ENCODE measurements at places on chromosomes 2 and 18.
A peak's percentile ranks its signal among the peaks of the same experiment; 100 is the strongest.

GRCh38 chr2:26068602-26069298 lies 34.9 kb downstream of the RAB10 start:
- DNase-seq, result peak; percentile 61

DNA sequence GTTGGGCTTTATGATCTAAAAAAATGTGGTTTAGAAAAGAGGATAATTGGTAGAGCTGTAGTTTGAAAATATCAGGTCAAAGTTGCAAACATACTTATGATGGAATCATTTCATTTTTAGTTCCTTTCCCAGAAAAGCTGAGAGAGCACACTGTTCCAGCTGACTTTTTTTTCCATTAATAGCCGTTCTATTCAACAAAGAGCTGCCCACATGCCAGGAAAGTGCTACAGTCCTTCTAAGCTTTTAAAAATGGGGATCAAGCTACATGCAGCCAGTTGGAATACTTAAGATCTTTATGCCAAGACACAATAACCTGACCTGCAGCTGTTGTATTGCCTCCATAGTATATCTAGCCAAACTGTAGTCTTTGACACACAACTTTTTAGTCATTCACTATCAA lies 111.5 kb downstream of the GALNT3 start:
- DNase-seq, result no peak

DNA sequence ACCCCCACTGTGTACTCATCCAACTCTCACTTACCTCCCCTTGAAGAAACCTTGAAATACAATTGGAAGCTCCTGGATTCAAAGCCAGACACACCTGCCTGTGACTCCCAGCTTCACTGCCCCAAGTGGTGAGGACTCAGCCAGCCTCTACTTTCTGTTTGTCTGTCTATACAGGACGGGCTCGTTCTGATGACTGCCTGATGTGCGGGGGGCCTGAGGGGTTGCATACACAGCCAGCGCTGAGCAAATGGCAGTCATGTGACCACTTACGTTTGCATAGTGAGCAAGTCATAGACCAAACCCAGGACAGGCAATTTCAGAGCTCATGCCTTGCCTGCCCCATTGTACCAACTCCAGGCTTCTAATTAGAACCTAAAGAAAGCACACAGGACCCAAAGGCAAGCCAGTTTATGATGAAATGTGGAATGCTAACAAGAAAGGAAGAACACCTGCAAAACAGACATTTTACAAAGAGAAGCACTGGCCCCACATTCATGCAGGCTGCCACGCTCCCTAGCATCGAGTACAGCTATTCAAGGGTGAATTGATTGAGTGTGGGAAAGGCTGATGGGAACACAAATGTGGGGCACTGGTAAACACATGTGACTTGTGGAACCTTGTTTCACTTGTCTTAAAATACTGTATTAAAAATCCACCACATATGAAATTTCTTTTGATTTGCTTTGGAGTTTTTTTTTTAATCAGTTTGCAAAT lies 137.8 kb downstream of the LNPK start:
- no peak for DNase-seq

- no peak for DNase-seq
Observed at GRCh38 chr18:13560306-13560705, 166.1 kb downstream of the FAM210A start.

DNA sequence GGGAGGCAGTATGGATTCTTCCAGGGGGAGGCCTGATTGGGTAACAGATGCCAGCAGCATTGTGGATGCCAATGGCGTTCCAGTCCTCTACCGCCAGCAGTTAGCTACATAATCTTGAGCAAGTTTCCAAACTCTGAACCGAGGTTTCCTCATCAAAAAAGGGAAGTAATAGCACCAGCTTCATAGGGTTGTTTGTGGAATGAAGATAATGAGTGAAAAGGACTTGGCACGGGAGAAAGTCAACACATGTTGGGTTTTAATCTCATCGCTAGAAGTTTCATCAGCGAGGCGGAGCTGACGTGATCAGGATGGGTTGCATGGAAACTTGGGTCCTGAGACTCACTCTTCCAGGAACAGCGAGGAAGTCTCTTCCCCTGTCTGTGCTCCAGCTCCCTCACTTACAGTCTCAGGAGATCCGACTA lies 266.7 kb downstream of the SH3BP4 start:
- no peak for DNase-seq

GRCh38 chr2:237222178-237222577 lies 136.5 kb downstream of the COPS8 start:
- no peak for DNase-seq

GRCh38 chr2:54880428-54880827 lies 157.0 kb downstream of the EML6 start:
- no peak for DNase-seq

DNA sequence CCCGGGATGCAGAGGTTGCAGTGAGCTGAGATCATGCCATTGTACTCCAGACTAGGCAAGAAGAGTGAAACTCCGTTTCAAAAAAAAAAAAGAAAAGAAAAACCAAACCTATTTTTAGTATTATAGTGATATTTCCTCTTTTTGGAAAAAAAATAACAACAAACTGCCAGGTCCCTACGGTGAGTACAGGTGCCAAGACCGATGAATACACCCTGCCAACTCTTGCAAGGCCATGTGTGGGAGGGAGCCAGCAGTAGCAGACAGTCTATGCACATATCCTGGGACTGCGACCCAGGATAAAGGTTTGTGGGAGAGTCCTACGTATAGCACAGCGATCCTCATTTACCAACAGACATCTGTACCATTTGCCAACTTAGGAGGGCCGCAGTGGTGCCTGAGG lies 69.6 kb upstream of the DNMT3A start:
- no peak for DNase-seq

DNA sequence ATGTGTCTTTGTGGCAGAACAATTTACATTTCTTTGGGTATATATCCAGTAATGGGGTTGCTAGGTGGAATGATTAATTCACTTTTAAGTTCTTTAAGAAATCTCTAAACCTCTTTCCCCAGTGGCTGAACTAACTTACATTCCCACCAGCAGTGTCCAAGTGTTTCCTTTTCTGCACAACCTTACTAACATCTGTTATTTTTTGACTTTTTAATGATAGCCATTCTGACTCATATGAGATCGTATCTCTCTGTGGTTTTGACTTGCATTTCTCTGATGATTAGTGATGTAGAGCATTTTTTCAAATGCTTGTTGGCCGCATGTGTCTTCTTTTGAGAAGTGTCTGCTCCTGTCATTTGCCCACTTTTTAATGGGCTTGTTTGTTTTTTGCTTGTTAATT lies 43.1 kb upstream of the PTH2R start:
- peak; percentile 14 for DNase-seq

- no peak for DNase-seq
Observed at GRCh38 chr2:161374446-161374845, 41.7 kb upstream of the TBR1 start.

DNA sequence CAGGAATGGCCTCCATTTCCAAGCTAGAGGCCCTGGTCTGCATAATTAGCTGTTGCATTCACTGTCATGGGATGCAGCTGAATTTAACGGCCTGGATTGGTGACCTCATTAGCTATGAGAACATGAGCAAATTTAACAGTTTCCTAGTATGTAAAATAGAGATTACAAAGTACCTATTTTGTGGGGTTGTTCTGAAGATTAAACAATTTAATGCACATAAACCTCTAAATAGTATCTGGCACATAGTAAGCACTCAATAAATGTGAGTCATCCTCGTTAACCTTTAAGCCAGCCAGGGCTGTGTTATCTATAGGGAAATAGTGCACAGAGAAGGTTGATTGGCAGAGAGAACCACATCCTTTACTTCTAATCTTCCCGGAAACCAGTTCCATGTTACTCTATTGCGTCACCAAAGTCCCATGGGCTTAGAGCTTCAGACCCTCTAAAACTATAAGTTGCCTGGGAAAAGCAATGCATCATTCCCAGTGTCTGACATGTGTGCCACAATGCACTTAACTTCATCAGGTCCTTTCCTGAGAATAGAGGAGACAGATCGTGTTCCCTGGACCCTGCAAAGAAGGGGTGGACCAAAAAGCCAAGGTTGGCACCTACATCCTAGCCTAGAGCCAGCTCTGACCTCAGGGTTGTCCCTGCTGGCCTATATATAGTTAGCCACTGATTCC lies 196.5 kb downstream of the LNPK start:
- no peak for DNase-seq

DNA sequence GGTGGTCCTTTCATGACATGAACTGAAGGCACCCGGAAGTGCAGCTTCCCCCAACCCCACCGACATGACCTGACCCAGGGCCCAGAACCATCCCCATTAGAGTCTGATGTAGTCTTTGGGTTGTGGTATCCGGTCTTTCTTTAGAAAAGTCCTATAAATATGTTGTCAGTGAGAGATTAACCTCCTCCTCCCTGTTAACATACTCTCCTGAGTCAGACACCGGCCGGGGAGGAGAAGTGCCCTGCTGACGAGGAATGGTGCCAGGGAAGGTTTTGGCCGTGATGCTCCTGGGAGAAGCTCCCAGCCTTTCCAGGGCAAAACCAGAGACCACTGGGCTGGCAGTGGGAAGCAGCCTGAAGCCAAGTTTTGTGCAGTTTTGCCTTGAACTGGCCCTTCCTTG lies 109.0 kb downstream of the LAMA3 start:
- no peak for DNase-seq

- no peak for DNase-seq
Observed at GRCh38 chr2:38909872-38910271, 20.2 kb downstream of the ARHGEF33 start.

DNA sequence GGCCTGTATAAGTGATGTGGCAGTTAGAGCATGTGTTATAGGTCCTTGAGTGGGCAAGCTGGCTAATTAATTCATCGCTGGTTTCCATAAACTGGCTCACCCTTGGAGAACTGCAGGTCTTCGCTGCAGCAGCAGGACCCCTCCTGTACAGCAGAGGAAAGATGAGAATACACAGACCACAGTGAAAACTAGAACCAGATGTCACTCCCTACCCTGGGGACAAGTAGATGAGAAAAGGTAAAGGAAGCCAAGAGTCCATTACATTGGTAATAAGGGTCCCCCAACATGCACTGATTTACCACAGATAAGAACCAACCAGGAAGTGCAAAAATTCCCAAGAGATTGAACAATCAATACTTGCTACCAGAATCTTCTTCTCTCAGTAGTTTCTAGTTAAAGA lies 415.6 kb upstream of the LYPD1 start:
- no peak for DNase-seq

GRCh38 chr2:31414601-31415241 lies at the start of gene XDH:
Gene XDH (minus strand): TSS chr2:31414742. CDS start chr2:31414666, 76 bp downstream.
- DNase-seq, result peak; percentile 73

DNA sequence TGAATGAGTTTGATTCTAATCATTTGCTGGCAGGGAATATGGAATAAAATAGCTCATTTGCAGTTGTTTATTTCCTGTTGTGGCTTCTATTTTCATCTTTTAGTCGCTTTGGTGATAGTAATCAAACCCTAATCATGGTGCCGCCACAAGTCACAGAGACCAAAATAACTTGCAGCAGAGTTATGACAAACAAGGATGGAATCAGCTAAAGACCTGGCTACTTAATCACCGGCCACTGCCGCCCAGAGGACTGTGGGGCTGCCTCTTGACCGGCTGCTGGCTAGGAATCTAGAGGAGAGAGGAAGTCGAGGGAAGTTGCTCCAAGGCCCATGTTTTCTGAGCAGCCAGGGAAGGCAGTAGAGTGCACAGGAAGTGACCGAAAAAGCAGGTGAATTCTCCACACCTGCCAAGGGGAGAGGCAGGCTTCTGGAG lies 5.1 kb upstream of the SMAD7 start:
- DNase-seq, result no peak

DNA sequence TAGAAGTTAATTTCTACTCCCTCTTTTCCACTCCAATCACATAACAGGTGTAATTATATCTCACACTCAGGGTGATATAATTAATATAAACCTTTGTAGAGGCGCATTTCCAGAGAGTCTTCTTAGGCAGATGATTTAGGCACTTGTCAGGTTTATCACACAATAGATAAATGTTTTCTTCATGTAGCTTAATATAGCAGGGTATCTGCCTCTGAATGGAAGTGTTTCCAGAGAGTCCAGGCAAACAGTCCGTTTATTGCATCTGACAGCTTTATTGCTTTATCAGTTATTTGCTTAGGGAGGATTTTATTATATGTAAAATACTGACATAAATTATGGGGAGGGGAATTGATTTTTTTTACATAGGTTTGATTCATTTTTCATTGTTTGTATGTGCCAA lies 766.3 kb downstream of the SLC4A3 start:
- DNase-seq, result no peak

DNA sequence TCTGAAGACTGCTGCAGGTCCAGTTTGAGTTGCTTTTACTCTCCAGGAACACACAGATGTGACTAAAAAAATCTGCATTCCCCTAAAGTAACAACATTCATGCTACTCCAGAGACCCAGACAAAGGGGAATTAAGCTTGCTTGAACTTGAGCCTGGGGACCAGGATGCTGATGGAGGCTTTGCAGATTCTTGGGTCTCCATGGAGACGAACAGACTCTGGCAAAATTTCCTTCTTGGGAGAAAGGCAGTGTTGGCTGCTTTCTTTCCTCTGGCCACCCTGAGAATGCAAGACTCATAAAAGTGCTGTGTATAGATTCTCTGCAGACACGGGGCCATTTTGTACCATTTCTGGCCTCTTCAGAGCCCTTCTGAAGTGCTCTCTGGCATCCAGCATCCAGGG lies 112.0 kb downstream of the ACTR3 start:
- no peak for DNase-seq

Measured in epithelial cell of prostate (primary cell).